ENCODE measurements at places on chromosomes 7 and 10. TPM values are rescaled to one million over a fixed set of nuclear protein-coding genes. Genes with fewer than 3 reads are reported as not detected.

- peak; percentile 25 for DNase-seq
These were observed 406.5 kb upstream of the SHH start for GRCh38 chr7:156218544-156219306.

Gene VPS26A
- total RNA-seq: 24.0 TPM

Gene SRGN
- total RNA-seq: 232 TPM

- DNase-seq: peak; percentile 67
These were observed 6.5 kb downstream of the FZD8 start for GRCh38 chr10:35635576-35635975.

- no peak for DNase-seq
These were observed 166.3 kb downstream of the ZNF438 start for GRCh38 chr10:30865141-30865926.

Measured in SJSA1 (cell line).